ENCODE measurements at places on chromosomes 13 and 19. TPM values are rescaled to one million over a fixed set of nuclear protein-coding genes. Genes with fewer than 3 reads are reported as not detected.

The TEX26 gene
- total RNA-seq: not detected

The GZMM gene
- 45.0 TPM for total RNA-seq

The F10 gene
- not detected for total RNA-seq

The RNF17 gene
- total RNA-seq: not detected

The MCF2L gene
- 7.9 TPM for total RNA-seq

The SIGLEC7 gene
- total RNA-seq: not detected

The TTYH1 gene
- total RNA-seq: 0.21 TPM

The ADAMTS10 gene
- 6.9 TPM for total RNA-seq

The ZNF568 gene
- 6.5 TPM for total RNA-seq

The ETFB gene
- 127 TPM for total RNA-seq

The CD79A gene
- 6.4 TPM for total RNA-seq

The PTPRH gene
- total RNA-seq: not detected

The TUBB4A gene
- total RNA-seq: 8.9 TPM

The DNAAF3 gene
- total RNA-seq: not detected

The NCR1 gene
- 0.44 TPM for total RNA-seq

The ITGBL1 gene
- not detected for total RNA-seq

The GJA3 gene
- total RNA-seq: 0.91 TPM

The OR7C1 gene
- not detected for total RNA-seq

The RTBDN gene
- not detected for total RNA-seq

The FFAR2 gene
- not detected for total RNA-seq

The CAMSAP3 gene
- total RNA-seq: 0.69 TPM

The KLK4 gene
- total RNA-seq: not detected

The ZNF442 gene
- total RNA-seq: 2.5 TPM

The PTH2 gene
- not detected for total RNA-seq

The LATS2 gene
- 1.3 TPM for total RNA-seq

The FRY gene
- total RNA-seq: 0.44 TPM

The ZNF675 gene
- 17.2 TPM for total RNA-seq

The CPB2 gene
- not detected for total RNA-seq

The CGB3 gene
- total RNA-seq: not detected

The NTF4 gene
- total RNA-seq: not detected

The ZNF112 gene
- total RNA-seq: 0.15 TPM

The SLITRK1 gene
- total RNA-seq: not detected

The SLITRK5 gene
- not detected for total RNA-seq

The OLFM2 gene
- total RNA-seq: not detected

The LILRB3 gene
- total RNA-seq: not detected

The CCDC8 gene
- total RNA-seq: not detected

The PEX11G gene
- total RNA-seq: 1.3 TPM

The C13orf42 gene
- not detected for total RNA-seq

The PRKACA gene
- total RNA-seq: 70.5 TPM

The ZNF836 gene
- 9.4 TPM for total RNA-seq

The ZNF723 gene
- not detected for total RNA-seq

The ICAM5 gene
- 3.8 TPM for total RNA-seq

The SIGLEC12 gene
- total RNA-seq: 1.5 TPM

The ZNF235 gene
- 2.6 TPM for total RNA-seq

The KCNN4 gene
- 83.8 TPM for total RNA-seq

The SMIM24 gene
- 0.31 TPM for total RNA-seq

The CBY2 gene
- total RNA-seq: not detected

The B9D2 gene
- total RNA-seq: 5.6 TPM

The SIRT2 gene
- 28.3 TPM for total RNA-seq

The OR10H3 gene
- not detected for total RNA-seq

The CYP4F8 gene
- not detected for total RNA-seq

The DAND5 gene
- not detected for total RNA-seq

The ARHGAP33 gene
- 16.5 TPM for total RNA-seq

The RASGRP4 gene
- 1.0 TPM for total RNA-seq

The MICOS13 gene
- 62.1 TPM for total RNA-seq
